D721Med (cell line): ENCODE measurements at places on chromosomes 16 and 17.
A peak's percentile ranks its signal among the peaks of the same experiment; 100 is the strongest.

- no peak for DNase-seq
Observed at GRCh38 chr17:66506641-66507040, 204.2 kb downstream of the PRKCA start.

GRCh38 chr16:2898831-2899563 lies 12.7 kb upstream of the FLYWCH1 start:
- no peak for DNase-seq

GRCh38 chr17:8580952-8581658 lies 49.4 kb downstream of the MYH10 start:
- DNase-seq, result no peak

GRCh38 chr17:8312726-8313600 lies 2.9 kb downstream of the ARHGEF15 start:
- no peak for DNase-seq

DNA sequence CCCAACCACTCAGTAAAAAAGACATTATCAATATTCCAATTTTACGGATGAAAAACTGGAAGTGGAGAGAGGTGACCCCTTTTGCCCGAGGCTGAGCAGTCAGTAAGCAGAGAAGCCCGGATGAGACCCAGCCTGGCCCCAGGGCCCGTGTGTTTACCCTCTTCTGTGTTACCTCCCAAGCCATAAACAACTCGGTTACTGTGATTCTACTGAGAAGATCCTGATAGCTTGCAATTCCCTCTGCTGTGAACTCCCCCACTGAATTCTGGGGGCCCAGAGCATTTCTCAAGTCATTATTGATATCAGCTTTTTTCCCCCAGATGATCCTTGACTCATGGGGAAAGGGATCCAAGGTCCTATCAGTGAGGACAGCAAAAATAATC lies 482.6 kb upstream of the ERCC4 start:
- no peak for DNase-seq

- no peak for DNase-seq
Observed at GRCh38 chr16:65538976-65539375, 417.1 kb upstream of the CDH11 start.

- DNase-seq, result no peak
Observed at GRCh38 chr17:57257895-57258851, 1.9 kb downstream of the MSI2 start.

GRCh38 chr17:29393436-29393835 lies 3.3 kb downstream of the TAOK1 start:
- DNase-seq, result no peak

GRCh38 chr16:74747716-74748615 lies 26.7 kb downstream of the FA2H start:
- no peak for DNase-seq

DNA sequence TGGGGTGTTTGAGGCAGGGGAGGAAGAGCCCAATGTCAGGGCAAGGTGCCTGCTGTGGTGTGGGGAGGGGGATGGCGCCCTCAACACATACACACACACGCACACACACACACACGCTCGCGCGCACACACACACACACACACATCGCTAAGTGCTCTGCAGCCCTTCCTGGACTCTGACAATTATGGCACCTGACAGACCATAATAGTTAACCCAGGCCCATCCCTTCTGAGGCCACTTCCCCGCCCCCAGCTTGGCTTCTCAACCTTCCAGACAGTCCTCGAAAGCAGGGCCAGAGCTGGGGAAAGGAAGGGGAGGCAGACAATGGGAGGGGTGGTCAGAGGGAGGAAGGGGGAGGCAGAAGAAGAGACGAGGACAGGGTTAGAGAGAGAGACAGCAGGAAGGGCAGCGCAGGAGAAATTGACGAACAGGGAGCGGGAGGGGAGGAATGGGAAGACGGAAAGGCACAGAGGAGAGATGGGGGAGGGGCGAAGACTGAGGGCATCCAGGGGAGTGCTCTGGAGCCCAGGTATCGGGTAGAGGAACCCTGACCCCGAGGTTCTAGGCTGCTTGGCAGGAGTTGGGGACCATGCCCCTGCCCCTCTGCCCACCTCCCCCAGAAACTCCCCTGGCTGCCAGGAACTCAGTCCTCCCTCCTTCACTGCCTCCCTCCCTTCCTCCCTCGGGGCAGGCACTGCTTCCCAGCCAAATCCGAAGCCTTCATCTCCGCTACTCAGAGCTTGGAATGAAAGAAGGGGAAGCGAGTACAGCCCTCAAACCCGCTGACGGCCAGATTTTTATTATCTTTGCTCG lies 4.0 kb downstream of the SRCIN1 start:
- no peak for DNase-seq

DNA sequence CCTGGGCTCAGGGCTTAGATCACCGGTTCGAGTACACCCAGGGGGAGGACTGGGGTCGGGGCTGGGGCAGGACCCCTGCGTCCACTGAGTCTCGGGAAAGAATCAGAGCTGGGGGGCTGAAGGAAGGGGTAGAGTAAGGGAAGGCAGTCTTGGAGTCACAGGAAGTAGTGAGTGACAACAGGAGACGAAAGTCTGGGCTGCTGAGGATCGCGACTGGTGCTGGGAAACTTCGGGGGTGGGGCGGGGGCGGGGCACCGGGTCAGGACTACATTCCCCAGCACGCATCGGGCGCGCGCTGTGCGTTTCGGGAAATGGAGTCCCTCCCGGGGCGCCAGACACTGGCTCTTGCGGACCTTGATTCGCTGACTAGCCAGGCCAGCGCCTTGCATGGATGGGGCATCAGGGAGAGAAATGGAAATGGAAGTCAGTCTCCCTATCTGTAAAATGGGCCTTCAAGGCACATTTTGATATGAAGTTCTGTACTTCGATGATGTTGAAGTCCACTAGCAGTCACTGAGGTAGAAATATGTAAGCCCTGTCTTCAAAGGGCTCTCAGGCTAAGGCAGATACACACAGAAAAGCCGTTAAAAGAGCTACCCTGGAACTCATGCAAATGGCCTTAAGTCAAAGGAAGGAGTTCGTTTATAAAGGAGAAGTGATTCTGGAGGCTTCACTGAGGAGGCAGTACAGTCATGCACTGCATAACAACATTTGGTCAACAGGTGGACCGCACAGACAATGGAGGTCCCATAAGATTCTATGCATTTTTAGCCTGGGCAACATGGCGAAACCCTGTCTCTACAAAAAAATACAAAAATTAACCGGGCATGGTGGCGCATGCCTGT lies 697 bp downstream of the CTF1 start:
- DNase-seq, result peak; percentile 48

DNA sequence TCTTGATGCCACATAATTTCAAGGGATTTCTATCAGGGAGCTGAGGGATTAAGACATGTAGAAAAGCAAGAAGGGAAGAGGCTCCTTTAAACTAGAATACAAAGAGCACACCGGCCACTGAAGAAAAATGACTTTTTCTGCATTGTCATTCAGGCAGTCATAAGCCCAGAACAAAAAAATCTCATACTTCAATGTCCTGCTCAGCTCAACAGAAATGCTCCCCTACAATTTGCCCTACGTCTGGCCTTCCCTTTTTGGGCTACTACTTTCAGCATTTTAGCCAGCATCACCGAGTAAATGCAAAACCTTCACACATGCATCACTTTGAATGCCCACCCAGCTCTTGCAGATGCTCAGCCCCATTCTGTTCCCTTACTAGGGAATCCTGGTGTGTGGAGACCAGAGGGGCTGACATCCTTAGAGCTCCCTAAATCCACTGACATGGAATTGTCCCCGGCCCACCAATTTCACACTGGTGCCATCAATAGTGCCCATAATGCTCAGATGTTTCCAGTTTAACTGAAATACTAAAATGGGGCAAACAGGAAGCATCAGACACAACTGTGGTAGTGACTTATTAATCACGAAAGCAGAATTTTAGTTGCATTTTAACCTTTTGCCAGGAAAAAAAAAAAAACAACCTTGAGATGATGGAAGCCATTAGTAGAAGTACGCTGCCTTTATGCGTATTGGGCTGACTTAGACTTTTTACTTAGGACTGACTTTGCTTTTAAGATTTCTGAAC lies 2.7 kb downstream of the MAP3K14 start:
- no peak for DNase-seq

- DNase-seq, result no peak
Observed at GRCh38 chr16:4241258-4241927, 487 bp downstream of the SRL start.

DNA sequence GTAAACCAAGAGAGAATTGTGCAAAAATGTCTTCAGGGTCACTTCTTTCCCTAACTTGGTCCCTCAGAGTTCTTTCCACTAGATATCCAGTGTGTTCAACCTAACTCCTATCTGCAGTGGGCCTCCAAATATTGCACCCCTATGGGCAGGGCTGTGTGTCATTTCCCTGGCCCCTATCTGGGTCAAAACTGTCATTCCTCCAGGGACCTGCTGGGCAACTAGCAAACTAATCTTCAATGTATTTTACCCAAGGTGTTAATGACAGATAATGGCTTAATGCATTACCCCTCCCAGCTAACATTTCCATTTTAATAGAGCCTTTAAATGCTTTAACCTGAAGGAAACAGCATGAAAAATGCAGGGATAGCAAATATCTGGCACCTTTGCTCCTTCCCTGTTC lies 25.8 kb upstream of the SKAP1 start:
- DNase-seq, result no peak

GRCh38 chr16:67170168-67170948 lies at the start of gene NOL3:
NOL3 (plus strand) TSS chr16:67170538.
- peak; percentile 82 for DNase-seq

- no peak for DNase-seq
Observed at GRCh38 chr17:7133916-7134315, 19.3 kb upstream of the ASGR2 start.

GRCh38 chr17:6589266-6589946 lies 33.1 kb upstream of the PITPNM3 start:
- no peak for DNase-seq

DNA sequence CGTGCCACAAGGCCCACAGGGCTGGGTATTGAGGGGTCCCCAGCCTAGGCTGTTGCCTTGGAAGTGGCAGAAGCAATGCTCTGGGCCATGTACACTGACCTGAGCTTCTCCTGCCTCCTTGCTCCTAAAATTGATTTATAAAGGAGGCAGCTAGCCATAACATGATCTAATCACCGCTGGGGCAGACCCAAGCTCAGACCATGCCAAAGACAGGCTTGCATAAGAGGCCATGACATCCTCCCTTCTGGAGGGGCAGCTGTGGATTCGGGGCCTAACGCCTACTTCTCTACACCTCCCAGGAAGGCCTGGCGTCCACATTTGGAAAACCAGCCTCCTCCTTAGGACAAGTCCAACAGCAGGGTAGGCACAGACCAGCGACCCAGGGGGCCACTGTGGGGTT lies 12.3 kb downstream of the HSD11B2 start:
- no peak for DNase-seq

GRCh38 chr17:36001862-36002603 lies 680 bp upstream of the CCL15 start:
- no peak for DNase-seq

DNA sequence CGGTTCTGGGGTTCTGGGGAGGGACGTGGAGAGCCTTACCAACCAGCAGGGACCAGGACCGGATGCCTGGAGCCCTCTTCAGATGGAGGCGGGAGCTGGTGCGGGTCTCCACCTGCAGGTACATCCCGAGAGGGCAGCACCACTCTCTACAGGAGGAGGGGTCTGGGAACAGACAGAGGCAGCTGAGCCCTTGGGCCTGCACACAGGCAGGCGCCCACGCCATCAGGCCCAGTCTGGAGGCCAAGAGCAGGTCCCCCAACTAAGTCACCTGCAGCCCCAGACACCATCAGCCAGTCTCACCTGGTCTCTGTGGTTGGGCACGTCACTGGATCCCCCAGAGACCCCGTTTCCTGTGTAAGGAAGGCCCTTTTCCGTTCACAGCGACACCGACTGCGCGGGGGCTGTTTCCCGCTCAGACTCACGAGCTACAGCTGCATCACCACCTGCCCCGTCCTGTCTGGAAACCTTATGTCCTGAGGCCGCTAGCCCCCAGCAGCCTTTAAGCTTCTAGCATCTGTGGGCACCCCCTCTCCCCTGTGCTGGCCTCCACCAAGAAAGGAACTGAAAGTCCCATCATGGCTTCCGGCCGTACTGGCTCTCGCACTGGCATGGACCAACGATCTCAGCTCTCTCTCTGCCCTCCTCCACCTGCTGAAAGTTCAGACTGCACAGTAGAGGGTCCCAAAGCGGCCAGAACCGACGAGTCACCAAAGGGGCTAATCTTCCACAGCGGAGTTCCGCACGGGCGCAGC lies 1.2 kb downstream of the CYBC1 start:
- DNase-seq, result no peak

- no peak for DNase-seq
Observed at GRCh38 chr16:364595-365491, 5.5 kb downstream of the MRPL28 start.

- no peak for DNase-seq
Observed at GRCh38 chr17:30228011-30228410, 7.5 kb downstream of the SLC6A4 start.

DNA sequence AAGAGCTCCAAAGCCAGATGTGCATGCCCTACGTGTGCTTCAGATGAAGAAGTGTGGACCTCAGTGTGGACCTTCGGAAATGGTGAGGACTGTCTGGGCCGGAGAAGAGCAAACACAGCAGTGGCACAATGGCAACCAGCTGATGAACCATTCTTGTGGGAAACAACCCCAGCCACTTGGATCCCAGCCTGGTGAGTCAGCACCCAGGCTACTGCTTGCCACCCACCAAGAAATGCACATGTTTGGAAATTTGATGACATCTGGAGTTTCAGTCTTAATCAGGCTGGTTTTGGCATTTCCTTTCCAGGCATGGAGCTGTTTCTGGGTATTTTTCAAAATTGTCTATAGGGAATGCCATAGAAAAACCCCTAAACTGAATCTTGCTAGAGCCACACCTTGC lies 42.7 kb downstream of the DYNLRB2 start:
- no peak for DNase-seq

DNA sequence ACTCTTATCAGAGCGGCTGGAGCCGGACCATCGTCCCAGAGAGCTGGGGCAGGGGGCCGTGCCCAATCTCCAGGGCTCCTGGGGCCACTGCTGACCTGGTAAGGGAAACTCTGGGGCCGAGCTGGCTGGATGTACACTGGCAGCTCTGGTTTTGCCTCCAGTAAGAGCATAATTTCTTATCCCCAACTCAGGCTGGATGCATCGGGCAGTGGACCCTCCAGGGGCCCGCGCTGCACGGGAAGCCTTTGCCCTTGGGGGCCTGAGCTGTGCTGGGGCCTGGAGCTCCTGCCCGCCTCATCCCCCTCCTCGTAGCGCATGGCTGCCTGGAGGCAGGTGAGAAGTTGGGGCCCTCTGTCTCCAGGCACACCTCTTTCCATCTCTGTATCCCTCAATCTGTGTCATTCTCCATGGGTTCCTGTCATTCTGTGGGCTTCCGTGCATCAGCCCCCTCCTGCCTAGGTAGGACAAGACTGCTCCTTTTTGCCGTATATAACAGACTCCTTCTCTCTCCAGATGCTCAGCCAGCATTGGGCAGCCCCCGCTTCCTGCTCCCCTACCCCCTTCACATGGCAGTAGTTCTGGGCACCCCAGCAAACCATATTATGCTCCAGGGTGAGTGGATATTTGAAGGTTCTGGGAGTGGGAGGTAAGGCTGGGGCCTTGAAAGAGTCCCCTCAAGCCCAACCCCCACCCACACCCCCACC lies 9.4 kb upstream of the TMEM88 start:
- no peak for DNase-seq
